ENCODE measurements at places on chromosomes 12 and 14. TPM values are rescaled to one million over a fixed set of nuclear protein-coding genes. Genes with fewer than 3 reads are reported as not detected.

The PTPN6 gene
- total RNA-seq: not detected

The TMTC2 gene
- 6.7 TPM for total RNA-seq

The WNT5B gene
- 47.6 TPM for total RNA-seq

The HOXC13 gene
- total RNA-seq: under 0.01 TPM

The RTL1 gene
- total RNA-seq: not detected

The GSKIP gene
- 44.7 TPM for total RNA-seq

The GCN1 gene
- total RNA-seq: 102 TPM

The PRPH gene
- under 0.01 TPM for total RNA-seq

The PRPF39 gene
- total RNA-seq: 31.4 TPM

The SLC41A2 gene
- total RNA-seq: 41.2 TPM

The NPAS3 gene
- under 0.01 TPM for total RNA-seq

The HSPA2 gene
- total RNA-seq: 2.3 TPM

The KRT71 gene
- not detected for total RNA-seq

The ESRRB gene
- total RNA-seq: not detected

The CDK2 gene
- total RNA-seq: 55.8 TPM
